ENCODE measurements at places on chromosomes 1 and 21.

GRCh38 chr21:41678924-41679318 is 87.9 kb downstream of the RIPK4 start:
- no peak for DNase-seq

DNA sequence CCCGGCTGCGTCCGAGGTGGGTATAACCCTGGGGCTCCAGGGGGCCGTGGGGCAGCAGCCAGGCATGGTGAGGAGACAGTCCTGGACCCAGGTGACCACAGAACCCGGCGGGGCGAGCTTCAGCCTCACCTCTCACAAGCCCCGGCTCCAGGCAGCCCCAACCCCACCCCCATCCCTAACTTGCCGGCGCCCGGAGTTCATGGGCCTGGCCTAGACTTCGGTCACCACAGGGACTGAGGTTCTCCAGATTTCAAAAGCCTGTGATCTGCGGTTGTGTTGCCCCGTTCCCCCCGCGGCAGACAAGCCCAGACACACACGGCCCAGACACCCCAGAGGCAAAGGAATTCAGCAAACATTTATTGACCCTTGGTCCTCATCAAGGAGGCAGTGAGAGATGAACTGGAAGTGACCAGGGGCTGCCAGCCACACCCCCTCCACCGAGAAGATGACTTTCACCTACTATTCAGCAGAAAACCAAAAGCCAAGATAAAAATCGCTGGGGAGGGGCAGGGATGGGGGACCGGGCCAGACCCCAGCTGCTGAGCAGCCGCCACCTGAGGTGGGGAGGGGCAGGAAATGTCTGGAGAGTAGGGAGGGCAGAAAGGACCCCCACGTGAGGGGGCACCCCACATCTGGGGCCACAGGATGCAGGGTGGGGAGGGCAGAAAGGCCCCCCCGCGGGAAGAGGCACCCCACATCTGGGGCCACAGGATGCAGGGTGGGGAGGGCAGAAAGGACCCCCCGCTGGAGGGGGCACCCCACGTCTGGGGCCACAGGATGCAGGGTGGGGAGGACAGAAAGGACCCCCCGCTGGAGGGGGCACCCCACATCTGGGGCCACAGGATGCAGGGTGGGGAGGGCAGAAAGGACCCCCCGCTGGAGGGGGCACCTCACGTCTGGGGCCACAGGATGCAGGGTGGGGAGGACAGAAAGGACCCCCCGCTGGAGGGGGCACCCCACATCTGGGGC is 3.9 kb downstream of the HES4 start:
- no peak for DNase-seq

DNA sequence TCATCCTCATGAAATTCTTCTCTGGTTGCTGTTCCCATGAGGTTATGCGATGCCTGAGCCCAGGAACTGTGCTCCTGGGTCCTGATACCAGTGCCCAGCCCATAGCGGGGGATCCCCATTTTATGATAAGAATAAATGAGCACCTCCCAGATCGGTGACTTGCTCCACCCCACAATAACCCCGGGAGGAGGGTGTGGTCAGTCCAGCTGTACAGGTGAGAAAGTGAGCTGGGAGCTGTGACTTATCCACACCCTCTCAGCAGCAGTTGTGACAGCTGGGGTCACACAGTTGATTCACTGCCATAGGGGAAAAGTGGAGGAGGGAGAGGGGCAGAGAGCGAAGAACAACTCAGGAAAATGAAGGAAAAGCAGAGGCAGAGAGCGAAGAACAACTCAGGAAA is 33.4 kb downstream of the OR2G3 start:
- no peak for DNase-seq

- peak; percentile 41 for DNase-seq
Observed at GRCh38 chr1:5481889-5482288, 510.3 kb downstream of the NPHP4 start.

GRCh38 chr1:43958351-43959255 is 11.2 kb upstream of the DPH2 start:
- DNase-seq: no peak

DNA sequence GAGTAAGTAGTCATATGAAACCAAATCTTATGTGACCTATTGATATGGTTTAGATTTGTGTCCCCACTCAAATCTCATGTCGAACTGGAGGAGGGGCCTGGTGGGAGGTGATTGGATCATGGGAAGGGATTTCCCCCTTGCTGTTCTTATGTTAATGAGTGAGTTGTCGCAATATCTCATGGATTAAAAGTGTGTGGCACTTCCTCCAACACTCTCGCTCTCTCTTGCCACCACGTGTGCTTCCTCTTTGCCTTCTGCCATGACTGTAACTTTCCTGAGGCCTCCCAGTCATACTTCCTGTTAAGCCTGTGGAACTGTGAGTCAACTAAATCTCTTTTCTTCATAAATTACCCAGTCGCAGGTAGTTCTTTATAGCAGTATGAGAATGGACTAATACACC is 241.2 kb downstream of the RGS7 start:
- no peak for DNase-seq

DNA sequence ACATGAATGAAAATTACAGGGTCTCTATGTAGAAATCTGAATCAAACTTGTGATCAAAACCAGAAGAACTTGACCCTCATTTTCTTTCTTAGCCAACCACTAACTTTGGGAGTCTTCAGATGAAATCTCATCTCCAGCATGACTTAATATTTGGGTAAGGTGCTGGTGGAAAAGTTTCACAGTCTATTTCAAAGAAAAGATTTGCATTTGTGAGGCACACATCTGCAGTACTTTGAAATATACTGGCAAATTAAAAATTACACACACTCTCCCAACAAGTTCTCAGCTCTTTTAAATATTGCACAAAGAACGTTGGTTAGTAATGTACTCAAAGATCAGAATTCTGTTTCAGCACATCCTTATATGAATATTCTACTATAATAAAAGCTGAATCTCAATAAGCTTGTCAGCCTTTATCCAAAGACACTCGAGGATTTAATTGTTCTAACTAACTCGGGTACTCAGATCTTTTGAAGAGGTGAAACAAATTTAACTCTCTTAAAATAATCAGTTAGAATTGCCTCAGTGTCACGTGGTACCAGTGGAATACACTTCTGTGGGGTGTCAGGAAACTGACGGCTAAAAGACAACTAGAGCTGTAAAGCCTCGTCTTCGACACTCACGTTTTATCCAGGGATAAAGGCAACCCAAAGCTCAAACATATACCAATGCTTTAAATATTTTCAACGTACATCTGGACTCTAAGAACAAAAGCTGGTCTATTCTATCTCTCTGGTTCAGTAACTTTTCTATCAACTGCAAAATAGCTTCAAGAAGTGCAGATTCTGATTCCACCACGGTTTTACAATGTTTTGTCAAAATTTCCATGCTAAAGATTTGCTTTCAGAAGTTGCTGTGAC is 19.0 kb downstream of the SAMSN1 start:
- no peak for DNase-seq

DNA sequence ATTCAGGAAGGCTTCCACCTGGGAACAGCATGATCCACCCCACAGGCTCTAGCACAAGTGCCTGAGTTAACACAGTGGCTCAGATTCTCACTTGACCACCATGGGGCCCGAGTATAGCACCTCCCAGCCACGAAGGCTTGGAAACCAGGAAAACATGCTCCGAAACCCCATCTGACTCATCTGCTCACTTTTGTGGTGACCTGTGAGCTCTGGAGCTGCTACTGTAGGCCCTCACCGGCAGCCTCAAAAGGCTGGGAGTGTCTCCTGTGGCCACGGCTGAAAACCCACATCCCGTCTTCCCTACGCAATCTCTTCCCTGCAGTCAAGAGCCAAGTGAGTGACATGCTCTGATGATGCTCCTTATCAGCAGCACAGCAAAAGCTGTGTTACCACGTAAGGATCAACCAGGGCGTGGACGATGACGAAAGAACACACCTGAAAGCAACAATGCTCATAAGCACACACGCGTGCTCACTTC is 81.4 kb downstream of the TGFBR3 start:
- DNase-seq: peak; percentile 90

DNA sequence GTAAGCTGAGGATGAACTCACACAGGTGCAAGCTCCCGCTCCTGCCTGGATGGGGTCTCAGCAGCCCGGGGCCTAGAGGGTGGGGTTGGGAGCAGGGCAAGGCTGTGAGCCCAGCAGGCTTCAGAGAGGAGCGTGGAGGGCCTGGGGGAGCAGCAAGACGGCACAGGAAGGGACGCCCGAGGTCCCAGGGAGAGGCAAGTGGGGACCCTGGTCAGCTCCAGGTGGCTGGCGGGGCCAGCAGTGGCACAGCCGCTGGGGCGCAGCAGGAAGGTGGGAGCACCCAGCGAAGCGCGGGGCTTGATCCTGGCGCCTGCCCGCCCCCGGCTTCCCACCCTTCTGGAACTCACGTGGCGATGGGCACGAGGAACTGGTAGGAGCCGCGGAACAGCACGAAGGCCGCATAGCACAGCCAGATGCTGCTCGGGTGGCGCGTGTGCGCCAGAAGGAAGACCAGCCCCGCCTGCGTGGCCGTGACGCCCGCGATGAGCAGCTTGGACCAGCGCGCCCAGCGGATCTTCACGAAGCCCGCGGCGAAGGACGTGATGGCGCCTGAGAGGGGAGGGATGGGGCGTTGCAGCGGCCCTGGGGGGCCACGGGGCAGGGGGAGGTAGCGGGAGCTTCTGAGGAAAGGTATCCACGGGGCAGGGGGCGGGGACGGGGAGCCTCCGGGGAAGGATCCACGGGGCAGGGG is 11.7 kb downstream of the SLC19A1 start:
- no peak for DNase-seq

- no peak for DNase-seq
Observed at GRCh38 chr1:193060406-193060805, 994 bp downstream of the RO60 start.

All from stimulated activated CD4-positive, alpha-beta T cell treated with anti-CD3 and anti-CD28 coated beads, Interleukin-1b, Interleukin-23, amount 100 ng/mL, for 48 hours (primary cell).